ENCODE measurements at places on chromosomes 1 and 21.
A peak's percentile ranks its signal among the peaks of the same experiment; 100 is the strongest.

DNA sequence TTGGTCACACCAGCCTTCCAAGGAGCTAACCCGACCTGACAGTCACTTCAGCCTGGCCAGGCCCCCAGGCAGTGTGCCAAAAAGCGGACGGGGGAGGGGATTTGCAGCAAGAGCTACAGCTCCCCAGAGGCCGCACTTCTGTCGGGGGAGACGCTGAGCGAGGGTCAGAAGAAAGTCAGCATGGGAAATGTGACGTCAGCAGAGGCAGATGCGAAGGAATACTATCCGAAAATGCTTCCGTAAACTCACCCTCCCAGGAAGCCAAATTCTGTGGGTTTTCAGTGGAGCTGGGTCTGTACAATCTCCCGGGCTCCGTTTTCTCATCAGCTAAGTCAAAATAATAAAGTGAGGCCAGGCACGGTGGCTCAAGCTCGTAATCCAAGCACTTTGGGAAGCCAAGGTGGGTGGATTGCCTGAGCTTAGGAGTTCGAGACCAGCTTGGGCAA, 28.5 kb upstream of the ECE1 start:
- DNase-seq = no peak

GRCh38 chr21:42515708-42516502, 2.3 kb downstream of the SLC37A1 start:
- peak; percentile 48 for DNase-seq

GRCh38 chr1:174954073-174954460, 45.7 kb upstream of the CACYBP start:
- DNase-seq = peak; percentile 95

DNA sequence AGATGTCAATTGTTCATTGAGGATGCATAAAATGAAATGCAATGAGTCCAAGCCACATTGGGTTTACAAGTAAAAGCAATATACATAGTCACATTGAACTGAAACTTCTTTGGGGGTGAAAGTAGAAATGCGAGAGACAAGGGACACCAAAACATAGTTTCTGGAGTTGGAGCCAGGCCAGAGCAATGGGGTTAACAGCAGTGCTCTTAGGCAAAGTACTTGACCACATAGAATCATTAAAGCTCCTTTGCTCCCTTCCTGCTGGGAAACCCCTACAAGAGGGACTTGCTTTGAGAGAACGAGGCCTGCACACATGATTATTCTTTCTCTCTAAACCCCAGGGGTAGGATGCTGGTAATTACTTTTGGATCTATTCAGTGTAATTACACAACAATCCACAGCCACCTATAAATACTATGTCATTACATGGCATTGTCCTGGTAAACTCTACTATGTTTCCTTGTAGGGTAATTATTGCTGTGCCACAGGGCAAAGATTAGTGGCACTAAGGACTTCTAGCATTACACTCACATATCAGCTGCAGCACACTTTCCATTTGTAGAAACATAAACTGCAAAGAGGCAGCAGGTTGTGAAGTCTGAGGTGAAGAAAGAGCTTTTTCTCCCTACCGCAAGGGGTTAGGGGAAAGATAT, 421.6 kb upstream of the PBX1 start:
- peak; percentile 98 for DNase-seq

- DNase-seq = peak; percentile 4
Observed at GRCh38 chr1:206738370-206739366, 31.9 kb upstream of the IL19 start.

- no peak for DNase-seq
Observed at GRCh38 chr1:87346130-87346814, 17.6 kb downstream of the LMO4 start.

DNA sequence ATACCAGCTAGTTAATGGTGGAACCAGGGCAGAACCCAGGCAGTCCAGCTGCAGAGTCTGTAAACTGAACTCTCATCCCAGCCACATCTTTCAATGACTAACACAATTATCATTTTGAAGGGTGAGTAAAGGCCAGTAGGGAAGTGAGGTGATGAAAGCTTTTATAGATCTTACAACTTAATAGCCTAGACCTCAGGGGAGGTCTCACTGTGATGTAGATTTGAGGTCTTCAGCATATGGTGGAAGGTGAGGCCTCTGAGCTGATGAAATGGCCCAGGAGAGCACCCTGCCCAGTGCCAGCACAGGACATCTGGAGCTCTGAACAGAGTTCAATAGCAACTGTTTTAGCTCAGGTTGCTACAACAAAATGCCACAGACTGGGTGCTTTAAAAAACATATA, 44.8 kb upstream of the POU2F1 start:
- DNase-seq = no peak

DNA sequence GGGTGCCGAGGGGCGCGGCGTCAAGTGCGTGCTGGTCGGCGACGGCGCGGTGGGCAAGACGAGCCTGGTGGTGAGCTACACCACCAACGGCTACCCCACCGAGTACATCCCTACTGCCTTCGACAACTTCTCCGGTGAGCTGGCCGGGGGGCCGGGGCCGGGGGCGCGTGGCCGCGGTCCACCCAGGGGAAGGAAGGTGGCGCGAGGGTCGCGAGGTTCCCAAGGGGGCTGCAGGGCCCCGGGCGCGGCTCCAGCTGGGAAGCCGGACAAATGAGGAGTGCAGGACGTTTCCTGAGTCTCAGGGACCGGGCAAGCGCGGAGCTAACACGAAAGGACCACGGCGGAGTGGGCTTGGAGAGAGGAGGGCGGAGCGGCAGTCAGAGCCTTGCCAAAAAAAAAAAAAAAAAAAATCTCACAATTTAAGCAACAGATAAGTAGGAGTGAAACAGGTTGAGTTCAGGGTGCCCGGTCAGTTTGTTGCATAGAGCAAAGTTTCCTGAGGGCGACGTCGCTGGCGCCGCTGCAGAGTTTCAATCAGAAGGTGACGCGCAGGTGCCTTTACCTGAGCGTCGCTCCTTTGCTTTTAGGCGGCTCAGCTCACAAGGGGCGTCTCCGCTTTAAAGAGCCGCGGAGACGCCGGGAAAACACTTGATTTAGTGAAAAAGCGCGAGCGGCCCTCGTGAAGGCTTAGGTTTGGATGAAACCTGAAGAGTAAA, 750 bp downstream of the RHOU start:
- DNase-seq = peak; percentile 17

GRCh38 chr1:230510496-230510895, 84.4 kb upstream of the PGBD5 start:
- no peak for DNase-seq

- no peak for DNase-seq
Observed at GRCh38 chr1:208224192-208224713, 19.9 kb downstream of the PLXNA2 start.

DNA sequence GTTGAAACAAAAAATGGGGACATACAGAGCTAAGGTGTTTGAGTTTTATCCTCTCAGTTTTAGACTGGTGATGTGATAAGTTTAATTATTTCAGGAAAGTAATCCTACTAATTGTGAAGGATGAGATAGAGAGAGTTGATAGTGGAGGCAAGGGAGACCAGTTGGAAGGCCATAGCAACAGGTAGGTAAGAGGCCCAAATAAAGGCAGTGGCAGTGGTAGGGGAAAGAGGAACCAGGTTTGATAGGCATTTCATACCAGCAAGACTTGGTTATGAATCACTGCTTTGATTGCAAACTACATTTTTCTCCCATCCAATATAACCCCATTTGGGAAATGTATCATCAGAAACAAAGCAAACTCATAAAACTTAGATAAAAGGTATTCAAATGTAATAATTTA, 63.1 kb upstream of the SH3GLB1 start:
- DNase-seq = no peak

GRCh38 chr1:47444562-47445465, 7.0 kb downstream of the FOXD2 start:
- DNase-seq = no peak

DNA sequence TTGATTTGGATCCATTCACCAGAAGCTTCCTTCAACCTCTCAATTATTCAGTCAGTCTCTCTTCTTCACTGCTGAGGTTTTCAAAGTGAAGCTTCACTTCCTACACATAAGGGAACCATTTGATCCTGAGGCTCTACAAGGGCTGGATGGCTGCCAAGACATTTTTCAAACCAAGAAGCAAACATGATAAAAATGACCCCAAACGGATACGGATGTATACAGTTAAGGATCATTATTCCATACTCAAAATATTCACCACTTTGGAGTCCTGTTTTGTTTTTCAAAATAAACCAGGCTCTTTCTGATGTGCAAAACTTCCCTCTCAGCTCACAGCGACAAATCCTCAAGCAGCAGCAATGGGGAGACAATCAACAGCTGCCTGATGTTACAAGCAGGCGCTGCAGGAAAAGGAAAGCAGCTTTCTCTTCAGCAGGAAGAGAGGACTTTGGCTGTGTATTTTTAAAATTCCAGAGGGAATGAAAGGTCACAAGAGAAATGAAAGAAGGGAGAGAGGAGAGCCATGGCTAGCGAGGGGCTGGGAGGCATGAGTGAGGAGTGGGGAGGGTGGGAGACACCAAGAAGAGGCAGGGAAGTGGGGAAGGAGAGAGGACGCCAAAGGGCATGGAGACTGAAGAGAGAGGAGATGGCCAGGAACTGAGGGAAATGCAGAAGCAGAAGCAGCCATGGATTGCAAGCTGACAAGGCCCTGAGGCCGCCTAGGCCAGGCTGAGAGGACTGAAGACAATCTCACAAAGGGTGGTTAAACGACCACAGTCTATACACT, 145.4 kb downstream of the SLC45A1 start:
- peak; percentile 44 for DNase-seq

- no peak for DNase-seq
Observed at GRCh38 chr1:22089787-22090186, 37.3 kb downstream of the CDC42 start.

DNA sequence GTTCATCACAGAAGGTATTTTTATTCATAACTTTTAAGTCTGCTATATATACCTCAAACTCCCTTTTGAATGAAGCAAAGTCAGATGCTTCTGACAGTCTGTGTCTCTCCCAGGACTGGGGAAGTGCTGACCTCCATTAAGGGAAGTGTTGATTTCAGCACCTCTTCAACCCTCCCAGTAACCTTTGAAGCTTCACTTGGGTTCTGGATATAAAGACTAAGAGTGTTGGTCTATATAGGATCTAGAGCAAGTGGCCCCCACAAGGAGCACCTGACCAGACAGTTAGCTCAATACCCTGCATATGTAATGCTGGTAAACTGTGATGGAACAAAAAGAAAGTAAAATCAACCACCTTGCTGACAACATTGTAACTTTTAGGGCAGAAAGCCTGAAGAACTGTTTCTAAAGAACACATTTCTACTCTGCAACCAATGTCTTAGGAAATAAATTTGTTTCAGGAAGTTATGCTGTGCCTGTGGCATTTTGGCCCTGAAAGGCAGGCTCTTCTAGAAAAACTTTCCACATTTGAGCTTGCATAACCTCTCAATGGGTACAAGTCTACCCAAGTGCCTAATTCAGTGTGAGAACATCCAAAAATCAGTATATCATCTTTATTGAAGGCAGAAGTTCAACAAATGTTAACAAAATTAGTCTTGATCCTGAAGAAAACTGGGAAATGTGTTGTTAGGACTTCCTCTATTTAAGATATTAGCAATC, 865 bp upstream of the PTPN22 start:
- DNase-seq = no peak

DNA sequence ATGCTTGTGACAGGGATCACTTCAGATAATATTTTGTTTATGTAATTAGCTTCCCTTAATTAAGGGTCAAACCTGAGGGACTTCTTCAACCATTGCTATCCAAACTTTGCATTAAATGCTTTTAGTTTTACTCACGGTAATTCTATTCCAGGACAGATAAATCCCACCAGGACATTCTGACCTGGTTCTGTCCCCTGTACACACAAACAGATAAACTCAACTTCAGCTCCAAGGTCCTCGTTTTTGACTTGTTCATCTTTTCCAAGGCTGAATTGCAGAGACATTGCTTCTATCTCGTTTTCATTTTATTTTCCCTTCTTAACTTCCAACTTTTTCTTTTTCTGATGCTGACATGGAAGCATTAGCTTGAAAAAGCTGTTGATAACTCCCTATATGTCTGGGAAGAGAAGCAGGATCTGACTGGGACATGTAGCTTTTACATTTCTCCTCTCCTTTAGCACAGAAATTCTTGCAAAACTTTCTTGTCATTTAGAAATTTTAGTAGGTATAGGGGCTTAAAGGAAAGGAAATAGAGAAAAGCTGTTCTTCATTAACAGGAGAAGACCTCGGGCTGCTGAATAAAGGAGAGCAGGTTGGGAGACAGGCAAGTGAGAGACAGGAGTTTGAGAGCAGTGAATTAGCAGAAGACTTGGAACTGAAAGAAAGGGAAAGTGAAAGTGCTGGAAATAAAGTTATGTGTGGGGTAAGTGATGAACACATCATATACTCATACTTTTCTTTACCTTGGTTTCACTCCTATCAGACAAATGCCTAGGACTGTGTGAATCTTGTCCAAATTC, 231.7 kb upstream of the B3GALT2 start:
- DNase-seq = no peak

- no peak for DNase-seq
Observed at GRCh38 chr21:32728848-32729247, 1.0 kb upstream of the SYNJ1 start.

DNA sequence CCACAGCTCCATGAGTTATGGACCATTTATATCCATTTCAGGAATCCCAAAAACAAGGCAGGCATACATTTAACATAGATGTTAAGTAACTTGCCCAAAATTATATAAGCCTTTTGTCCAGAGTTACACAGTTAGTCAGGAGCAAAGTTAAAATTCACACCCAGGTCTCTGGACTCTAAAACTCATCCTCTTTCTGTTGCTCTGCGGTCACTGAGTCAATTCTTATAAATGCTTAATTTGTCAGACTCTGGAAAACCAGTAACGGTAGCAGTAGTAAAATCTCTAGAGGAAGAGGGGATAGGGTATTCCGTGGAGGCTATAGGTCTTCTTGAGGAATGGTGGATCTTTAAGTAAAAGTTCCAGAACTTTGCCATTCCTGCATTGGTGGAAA, 223.6 kb upstream of the JUN start:
- DNase-seq = no peak

- DNase-seq = no peak
Observed at GRCh38 chr1:198918920-198919319, 280.1 kb downstream of the PTPRC start.

DNA sequence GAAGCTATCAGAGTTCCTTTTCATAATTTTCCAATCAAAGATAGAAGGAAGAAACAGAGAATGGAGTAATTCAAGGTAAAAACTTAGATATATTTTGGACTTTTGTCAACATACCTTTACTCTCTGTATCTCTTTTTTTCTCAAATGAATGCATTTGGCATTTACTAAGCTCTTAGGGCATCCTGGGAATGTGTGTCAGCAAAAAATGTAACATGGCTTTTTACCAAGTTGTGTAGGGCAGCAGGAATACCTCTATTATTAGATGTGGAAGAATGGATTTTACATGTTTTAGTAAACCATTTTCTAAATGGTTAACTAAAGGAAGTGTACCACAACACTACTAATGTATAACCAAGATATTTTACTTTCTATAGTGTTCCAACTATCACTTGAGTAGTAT, 4.2 kb upstream of the COL11A1 start:
- DNase-seq = no peak

GRCh38 chr1:156402331-156403020, 33.5 kb downstream of the RHBG start:
- no peak for DNase-seq

Measured in NCI-H2081 (cell line).